ENCODE measurements at places on chromosomes 5 and 9.
A peak's percentile ranks its signal among the peaks of the same experiment; 100 is the strongest.

- DNase-seq: no peak
These were observed 346.9 kb downstream of the ZNF608 start for GRCh38 chr5:124399426-124399961.

GRCh38 chr9:131018621-131019020 is 9.6 kb downstream of the LAMC3 start:
- DNase-seq: no peak

GRCh38 chr5:18281947-18282581 is 647.8 kb downstream of the TAF11L14 start:
- no peak for DNase-seq

GRCh38 chr5:16673241-16674201 is 56.7 kb upstream of the RETREG1 start:
- DNase-seq: peak; percentile 59

- DNase-seq: no peak
These were observed 232.1 kb downstream of the ENC1 start for GRCh38 chr5:74408150-74409043.

GRCh38 chr5:123671711-123672456 is 159.9 kb downstream of the CSNK1G3 start:
- no peak for DNase-seq

GRCh38 chr5:157219491-157220271 is 39.0 kb downstream of the ITK start:
- DNase-seq: peak; percentile 62

DNA sequence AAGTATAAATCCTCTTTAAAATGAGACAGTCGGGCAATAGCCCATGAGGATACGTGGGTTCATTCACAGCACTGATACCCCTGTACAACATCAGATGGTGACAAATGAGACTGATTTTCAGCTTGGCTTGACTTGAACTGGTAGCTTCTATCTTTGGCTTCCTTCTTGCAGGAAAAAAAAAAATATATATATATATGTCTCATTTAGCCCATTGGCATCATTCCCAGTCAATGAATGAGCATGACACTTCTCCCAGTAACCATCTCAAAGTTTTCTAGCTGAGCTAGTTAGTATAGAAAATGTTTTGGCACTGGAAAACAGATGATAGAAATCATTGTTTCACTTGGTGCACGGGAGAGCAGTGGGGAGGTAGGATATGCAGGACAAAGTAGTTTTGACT is 222.5 kb upstream of the TAS2R1 start:
- no peak for DNase-seq

GRCh38 chr9:110048976-110049698 is 158.8 kb downstream of the C9orf152 start:
- peak; percentile 44 for DNase-seq

GRCh38 chr5:158722940-158723339 is 376.8 kb downstream of the EBF1 start:
- no peak for DNase-seq

- no peak for DNase-seq
These were observed 17.5 kb upstream of the SHB start for GRCh38 chr9:38086496-38086895.

- no peak for DNase-seq
These were observed 276.1 kb downstream of the HTR1A start for GRCh38 chr5:63686181-63686580.

DNA sequence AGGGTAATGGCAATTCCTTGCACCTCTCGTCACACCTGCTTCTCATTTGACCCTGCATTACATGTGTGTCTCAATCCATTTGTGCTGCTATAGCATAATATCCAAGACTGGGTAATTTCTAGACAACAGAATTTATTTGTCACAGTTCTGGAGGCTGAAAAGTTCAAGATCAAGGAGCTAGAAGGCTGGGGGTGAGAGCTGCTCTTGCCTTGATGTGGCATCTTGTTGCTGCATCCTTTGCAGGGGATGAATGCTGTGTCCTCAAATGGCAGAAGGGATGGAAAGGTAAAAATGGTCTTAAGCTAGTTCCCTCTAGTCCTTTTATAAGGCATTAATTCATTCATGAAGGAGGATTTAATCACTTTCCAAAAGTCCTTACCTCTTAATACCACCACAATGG is 323.7 kb upstream of the RPS23 start:
- no peak for DNase-seq

- DNase-seq: no peak
These were observed 106.5 kb upstream of the DMRT1 start for GRCh38 chr9:734831-735511.

DNA sequence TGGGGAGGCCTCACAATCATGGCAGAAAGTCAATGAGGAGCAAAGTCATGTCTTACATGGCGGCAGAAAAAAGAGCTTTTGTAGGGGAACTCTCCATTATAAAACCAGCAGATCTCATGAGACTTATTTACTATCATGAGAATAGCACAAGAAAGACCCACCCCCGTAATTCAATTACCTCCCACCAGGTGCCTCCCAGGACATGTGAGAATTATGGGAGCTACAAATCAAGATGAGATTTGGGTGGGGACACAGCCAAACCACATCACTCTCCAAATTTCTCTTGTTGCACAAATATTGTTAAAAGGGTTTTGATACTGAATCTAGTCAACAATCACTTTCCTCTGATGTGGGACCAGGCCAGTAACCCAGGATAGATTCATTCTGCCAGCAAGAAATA is 1176.1 kb downstream of the CDH9 start:
- DNase-seq: no peak

DNA sequence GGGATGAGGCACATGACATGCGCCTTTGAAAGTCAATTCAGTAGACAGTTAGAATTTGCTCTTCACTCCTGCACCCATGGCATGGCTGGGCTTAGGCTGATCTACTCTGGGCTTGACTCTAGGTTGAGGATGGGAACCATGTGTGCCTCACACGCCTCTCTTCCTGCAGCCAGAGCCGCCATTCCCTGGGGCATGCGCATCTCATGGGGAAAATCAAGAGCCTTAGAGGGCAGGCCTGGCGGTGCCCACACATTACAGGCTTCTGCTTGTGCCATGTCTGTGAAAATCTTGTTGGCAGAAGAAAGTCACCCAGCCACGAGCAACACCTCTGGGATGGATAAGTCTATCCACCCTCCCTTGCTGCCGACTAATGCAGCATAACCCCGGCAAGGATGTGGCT is 808.5 kb downstream of the CDH9 start:
- no peak for DNase-seq

DNA sequence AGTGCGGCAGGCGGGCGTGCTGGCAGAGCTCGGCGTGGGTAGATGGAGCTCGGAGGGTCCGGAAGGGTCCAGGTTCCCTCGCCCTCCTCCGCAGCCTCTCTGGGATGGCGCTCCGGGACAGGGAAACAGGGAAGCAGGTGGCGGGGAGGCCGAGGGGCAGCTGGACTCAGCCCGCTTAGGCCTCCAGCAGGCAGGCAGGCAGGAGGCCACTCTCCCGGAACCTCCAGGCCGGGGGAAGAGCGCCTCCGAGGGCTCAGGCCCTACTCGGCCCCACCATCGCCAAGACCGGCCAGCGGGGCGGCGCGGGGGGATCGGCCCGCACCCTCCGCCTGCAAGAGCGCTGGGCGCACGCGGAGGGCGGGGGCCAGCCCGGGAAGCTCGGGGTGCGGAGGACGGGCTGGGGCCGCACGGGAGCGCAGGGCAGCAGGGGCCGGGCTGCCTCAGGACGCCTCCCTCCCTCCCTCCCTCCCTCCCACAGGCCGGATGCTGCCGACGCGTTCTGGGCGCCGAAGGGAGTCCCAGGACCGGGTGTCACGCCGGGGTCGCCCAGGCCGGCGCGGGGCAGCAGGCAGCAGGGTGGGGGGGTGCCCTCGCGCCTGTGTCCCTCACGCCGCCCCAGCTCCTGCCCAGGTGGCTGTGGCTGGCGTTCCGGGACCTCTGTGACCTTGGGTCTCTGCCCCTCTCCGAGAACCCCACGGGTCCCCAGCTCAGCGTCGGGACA is 977 bp downstream of the MGAT4B start:
- peak; percentile 73 for DNase-seq

DNA sequence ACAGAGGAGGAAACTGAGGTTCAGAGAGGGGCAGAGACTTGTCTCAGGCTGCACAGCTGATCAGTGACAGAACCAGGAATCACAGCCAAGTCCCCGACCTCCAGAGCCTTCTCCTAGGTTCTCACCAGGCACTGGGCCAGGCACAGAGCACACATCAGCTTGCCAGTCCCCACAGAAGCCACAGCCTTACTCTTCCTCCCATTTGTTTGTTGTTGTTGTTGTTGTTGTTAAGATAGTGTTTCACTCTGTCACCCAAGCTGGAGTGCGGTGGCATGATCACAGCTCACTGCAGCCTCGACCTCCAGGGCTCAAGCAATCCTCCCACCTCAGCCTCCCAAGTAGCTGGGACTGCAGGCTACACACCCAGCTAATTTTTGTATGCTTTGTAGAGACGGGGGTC is 41.4 kb downstream of the NAIF1 start:
- DNase-seq: peak; percentile 28

GRCh38 chr9:130390390-130390789 is 54.4 kb upstream of the ASS1 start:
- no peak for DNase-seq

DNA sequence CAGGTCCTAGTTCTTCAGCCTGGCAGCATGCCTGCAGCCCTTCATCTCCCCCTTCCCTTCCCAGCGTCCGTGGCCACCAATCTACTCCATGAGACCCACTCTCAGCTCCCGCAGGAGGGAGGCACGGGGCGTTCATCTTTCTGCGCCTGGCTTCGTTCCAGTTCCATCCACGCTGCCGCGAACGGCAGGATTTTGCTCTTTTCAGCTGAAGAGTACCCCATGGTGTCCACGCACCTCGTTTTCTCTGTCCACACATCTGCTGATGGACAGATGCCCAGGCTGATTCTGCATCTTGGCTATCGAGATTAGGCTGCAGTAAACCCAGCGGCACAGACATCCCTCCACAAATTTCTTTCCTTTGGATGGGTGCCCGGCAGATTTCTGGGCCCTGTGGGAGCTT is 30.5 kb upstream of the NKD2 start:
- DNase-seq: no peak

DNA sequence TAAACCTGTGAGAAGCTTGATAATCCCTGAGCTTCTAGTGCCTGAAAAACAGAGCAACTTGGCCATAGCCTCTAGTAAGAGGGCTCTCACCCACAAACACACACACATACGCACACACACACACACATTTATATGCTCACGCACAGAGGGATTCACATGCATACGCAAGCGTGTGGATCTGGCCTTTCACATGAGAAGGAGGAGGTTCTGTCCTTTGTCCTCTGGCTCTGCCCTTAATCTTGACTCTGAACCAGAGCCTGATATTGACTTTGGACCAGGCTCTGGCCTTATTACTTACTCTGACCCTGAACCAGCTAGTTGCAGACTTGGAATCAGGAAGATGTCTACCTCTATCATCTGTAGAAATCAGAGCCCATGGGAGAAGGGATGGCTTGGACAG is 10.0 kb upstream of the P4HA2 start:
- no peak for DNase-seq

DNA sequence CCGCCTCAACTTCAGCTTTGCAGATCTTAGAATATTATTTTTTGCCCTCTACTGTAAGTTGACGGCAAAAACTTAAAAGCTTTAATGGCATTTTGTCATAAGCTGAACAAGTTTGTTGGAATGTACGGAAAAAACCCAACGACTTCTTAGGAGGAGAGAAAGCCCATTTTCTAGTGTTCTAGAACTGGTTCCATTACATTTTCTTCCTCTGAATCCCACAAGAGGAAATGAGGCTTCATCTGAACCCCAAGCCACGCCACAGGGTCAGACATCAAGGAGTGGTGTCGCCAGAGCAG is 113.7 kb downstream of the LHFPL2 start:
- no peak for DNase-seq

DNA sequence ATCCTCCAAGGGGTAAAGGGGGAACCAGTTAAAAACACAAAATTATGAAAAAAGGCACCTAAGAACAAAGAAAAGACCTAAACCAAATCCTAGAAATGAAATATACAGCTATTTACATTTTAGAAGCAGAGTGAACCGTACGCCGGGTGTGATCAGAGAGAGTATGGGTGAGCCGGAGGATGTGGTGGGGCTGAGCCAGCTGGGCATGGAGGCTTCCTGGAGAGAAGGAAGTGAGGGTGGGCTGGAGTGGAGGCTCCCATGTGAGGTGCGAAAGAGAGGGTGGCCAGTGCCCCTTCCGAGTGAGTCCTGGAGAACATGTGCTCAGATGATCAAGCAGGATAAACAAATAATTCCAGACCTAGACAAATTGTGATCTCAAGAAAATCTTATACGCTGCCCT is 111.6 kb downstream of the CACNA1B start:
- no peak for DNase-seq

GRCh38 chr5:135307143-135307903 is 91.7 kb downstream of the MACROH2A1 start:
- DNase-seq: no peak

- DNase-seq: no peak
These were observed 8.5 kb downstream of the KLF4 start for GRCh38 chr9:107481035-107481434.

- no peak for DNase-seq
These were observed 65.6 kb downstream of the RALGPS1 start for GRCh38 chr9:126980231-126980630.

DNA sequence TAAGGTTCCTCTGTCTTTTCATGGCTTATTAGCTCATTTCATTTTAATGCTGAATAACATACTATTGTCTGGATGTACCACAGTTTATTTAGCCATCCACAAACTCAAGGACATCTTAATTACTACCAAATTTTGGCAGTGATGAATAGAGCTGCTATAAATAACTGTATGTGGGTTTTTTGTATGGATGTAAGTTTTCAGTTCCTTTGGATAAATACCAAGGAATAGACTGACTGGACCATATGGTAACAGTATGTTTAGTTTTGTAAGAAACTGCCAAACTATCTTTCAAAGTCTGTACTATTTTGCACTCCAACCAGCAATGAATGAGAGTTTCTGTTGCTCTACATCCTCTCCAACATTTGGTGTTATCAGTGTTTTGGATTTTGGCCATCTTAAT is 38.7 kb downstream of the SCAMP1 start:
- no peak for DNase-seq

DNA sequence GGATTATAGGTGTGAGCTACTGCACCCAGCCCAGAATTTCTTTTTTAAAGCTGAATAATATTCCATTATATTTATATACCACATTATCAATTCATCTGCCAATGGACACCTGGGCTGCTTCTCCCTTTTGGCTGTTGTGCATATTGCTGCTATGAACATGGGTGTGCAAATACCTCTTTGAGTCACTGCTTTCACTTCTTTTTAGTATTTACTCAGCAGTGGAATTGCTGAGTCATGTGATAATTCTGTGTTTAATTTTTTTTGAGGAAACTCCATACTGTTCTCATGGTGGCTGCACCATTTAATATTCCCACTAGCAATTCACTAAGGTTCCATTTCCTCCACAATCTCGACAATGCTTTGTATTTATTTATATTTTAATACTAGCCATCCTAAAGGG is 36.1 kb upstream of the KIF4B start:
- no peak for DNase-seq

Measured in activated CD4-positive, alpha-beta T cell treated with anti-CD3 and anti-CD28 coated beads for 36 hours (primary cell).